ENCODE measurements at places on chromosomes 3 and 15. TPM values are rescaled to one million over a fixed set of nuclear protein-coding genes. Genes with fewer than 3 reads are reported as not detected.

CMSS1 gene
- total RNA-seq, result 18.3 TPM

PCOLCE2 gene
- total RNA-seq, result 6.2 TPM

SATB1 gene
- total RNA-seq, result 15.1 TPM

CCK gene
- 0.23 TPM for total RNA-seq

TNFAIP8L3 gene
- 3.6 TPM for total RNA-seq

DLEC1 gene
- 0.94 TPM for total RNA-seq

MEIS2 gene
- 50.1 TPM for total RNA-seq

NTRK3 gene
- not detected for total RNA-seq

C3orf33 gene
- 1.1 TPM for total RNA-seq

SEMA3G gene
- total RNA-seq, result 0.31 TPM

MLF1 gene
- total RNA-seq, result 6.0 TPM

FANCD2OS gene
- total RNA-seq, result not detected

NPTN gene
- total RNA-seq, result 108 TPM

IL17RC gene
- total RNA-seq, result 23.4 TPM

SFMBT1 gene
- 20.2 TPM for total RNA-seq

ANKRD34C gene
- total RNA-seq, result not detected

EXD1 gene
- total RNA-seq, result not detected

FBXW12 gene
- not detected for total RNA-seq

MESP2 gene
- total RNA-seq, result not detected

KBTBD13 gene
- total RNA-seq, result not detected

FURIN gene
- total RNA-seq, result 63.4 TPM

All from HT-29 (cell line).